Glutamatergic neuron (in vitro differentiated cells): ENCODE measurements at places on chromosomes 2 and 18. TPM values are rescaled to one million over a fixed set of nuclear protein-coding genes. Genes with fewer than 3 reads are reported as not detected.

The EN1 gene
- total RNA-seq = 0.39 TPM

The IL36RN gene
- not detected for total RNA-seq

The AFF3 gene
- total RNA-seq = 125 TPM

The DSG2 gene
- total RNA-seq = 8.2 TPM

The CRYGD gene
- total RNA-seq = 0.76 TPM

The TMEM169 gene
- 166 TPM for total RNA-seq

DNA sequence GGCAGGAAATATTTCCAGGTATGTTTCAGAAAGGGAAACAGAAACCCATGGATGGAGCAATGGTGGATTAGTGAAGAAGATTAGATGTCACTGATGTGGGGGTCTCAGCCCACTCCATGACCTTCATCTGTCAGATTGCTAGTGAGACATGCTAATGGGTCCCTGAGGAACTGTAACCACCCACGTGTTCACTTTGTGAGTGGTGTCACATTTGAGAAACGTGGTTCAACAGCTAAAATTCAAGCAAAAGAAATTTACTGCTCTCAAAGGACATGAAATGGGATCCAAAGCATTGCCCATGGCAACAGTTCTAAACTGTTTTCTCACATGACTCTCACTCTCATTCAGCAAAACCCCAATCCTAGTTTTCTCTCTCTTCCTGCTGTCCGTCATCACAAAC lies 776.1 kb downstream of the ERBB4 start:
- peak overlapping the region; percentile 4 for H3K27ac ChIP-seq
- DNase-seq = no peak
- no peaks in the 10 kb centered on the region for H3K36me3 ChIP-seq
- peak overlapping the region; percentile 3 for H3K4me3 ChIP-seq

DNA sequence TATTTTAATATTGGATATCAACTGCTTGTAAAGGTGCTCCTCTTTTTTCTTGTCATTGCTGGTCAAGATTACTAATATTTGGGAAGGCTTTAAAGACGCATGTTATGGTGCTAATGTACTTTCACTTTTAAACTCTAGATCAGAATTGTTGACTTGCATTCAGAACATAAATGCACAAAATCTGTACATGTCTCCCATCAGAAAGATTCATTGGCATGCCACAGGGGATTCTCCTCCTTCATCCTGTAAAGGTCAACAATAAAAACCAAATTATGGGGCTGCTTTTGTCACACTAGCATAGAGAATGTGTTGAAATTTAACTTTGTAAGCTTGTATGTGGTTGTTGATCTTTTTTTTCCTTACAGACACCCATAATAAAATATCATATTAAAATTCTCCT lies 38.2 kb downstream of the COL3A1 start:
- DNase-seq = no peak
- H3K4me1 ChIP-seq = no peaks in the 10 kb centered on the region
- no peak overlapping the region for H3K4me3 ChIP-seq
- H3K27ac ChIP-seq = no peak overlapping the region

DNA sequence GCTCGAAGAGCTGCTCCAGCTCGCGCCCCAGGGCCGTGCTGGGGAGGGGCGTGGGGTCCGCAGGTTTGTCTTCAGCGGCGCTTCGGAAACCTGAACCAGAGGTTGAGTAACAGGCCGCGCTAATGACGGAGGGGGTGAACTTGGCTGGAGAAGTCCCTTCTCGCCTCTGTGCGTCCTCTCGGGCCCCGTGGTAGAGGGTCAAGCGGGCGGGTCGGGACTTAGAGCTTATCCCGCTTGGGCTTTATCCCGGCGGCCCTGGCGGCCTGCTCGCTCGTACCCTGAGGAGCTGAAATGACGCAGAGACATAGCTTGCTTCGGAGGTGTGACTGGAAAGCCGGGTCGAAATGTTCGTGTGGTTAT lies 479 bp downstream of the RNMT start:
- H3K4me3 ChIP-seq = peak overlapping the region; percentile 96
- H3K36me3 ChIP-seq = no peaks in the 10 kb centered on the region
- peak overlapping the region; percentile 64 for H3K27ac ChIP-seq
- peaks cover 5% of the 10 kb centered on the region for H3K27me3 ChIP-seq
- peaks cover 8% of the 10 kb centered on the region for H3K4me1 ChIP-seq

- peaks cover 5% of the 10 kb centered on the region for H3K4me1 ChIP-seq
- no peaks in the 10 kb centered on the region for H3K27me3 ChIP-seq
- no peaks in the 10 kb centered on the region for H3K36me3 ChIP-seq
- H3K27ac ChIP-seq = no peak overlapping the region
- no peak overlapping the region for H3K4me3 ChIP-seq
Measured at GRCh38 chr18:32831781-32832180, 59.0 kb upstream of the KLHL14 start.

DNA sequence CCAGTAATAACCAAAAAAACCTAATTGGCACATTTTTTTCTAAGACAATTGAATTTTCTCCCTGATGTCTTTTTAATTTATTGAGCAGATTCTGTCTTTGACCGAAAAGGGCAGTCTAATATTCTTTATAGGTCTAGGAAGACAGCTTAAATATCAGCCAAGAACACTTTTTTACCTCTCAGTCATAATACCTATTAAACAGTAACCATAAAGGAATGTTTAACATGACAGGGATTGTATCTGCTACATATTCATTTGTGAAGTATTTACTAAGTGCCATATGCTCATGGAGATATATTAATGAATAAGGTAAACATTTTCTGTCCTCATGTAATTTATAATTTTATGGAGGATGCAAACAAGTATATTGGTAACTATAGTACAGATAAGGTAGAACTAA lies 3.1 kb upstream of the HTR2B start:
- no peak overlapping the region for H3K4me3 ChIP-seq
- H3K27ac ChIP-seq = no peak overlapping the region
- peaks cover 15% of the 10 kb centered on the region for H3K4me1 ChIP-seq
- no peak for DNase-seq
- H3K36me3 ChIP-seq = no peaks in the 10 kb centered on the region

- peaks cover 13% of the 10 kb centered on the region for H3K36me3 ChIP-seq
- H3K27me3 ChIP-seq = peaks cover 35% of the 10 kb centered on the region
- H3K4me3 ChIP-seq = no peak overlapping the region
- no peak for DNase-seq
- H3K27ac ChIP-seq = no peak overlapping the region
Measured at GRCh38 chr2:176072951-176073904, 10.5 kb downstream of the EVX2 start.

- no peak overlapping the region for H3K27ac ChIP-seq
- H3K27me3 ChIP-seq = no peaks in the 10 kb centered on the region
- H3K4me3 ChIP-seq = no peak overlapping the region
- no peaks in the 10 kb centered on the region for H3K36me3 ChIP-seq
- DNase-seq = no peak
- no peaks in the 10 kb centered on the region for H3K4me1 ChIP-seq
Measured at GRCh38 chr2:152763651-152764050, 45.2 kb downstream of the ARL6IP6 start.

DNA sequence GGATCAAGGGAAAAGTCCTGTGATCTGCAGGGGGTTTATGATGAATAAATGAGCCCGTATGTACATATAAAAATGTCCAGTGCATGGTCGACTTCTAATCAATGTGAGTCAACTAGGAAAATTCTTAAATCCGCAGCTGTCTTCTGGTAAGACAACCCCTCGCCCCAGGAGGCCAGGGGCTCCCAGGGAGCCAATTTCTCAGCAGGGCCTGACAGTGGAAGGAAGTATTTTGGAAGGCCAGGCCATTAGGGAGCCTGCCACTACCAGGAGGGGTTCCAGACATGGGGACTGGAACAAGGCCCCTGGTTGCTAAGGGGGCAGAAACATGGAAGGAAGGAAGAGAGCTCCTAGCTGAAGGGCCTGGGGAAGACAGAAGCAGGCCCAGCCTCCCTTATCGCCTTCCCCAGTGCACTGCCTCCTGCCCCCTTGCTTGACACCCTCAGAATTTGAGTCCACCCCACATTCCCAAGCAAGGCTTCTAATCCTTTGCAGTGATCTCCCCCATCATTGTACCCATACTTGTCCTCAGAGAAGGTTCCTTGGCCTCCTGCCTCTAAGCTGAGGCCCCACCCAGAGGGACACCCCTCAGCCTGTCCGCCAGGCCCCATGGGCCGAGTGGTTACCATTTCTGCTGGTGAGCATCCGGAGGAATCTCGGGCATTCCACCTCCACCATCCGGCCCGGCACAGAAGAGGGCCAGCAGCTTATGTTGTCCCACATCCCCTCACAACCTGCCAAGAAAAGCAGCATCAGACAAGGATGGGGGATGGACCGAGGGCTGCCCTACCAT lies 45.9 kb downstream of the SCTR start:
- H3K27me3 ChIP-seq = peaks cover 10% of the 10 kb centered on the region
- no peaks in the 10 kb centered on the region for H3K36me3 ChIP-seq
- DNase-seq = no peak
- H3K27ac ChIP-seq = no peak overlapping the region
- H3K4me1 ChIP-seq = peaks cover 4% of the 10 kb centered on the region

DNA sequence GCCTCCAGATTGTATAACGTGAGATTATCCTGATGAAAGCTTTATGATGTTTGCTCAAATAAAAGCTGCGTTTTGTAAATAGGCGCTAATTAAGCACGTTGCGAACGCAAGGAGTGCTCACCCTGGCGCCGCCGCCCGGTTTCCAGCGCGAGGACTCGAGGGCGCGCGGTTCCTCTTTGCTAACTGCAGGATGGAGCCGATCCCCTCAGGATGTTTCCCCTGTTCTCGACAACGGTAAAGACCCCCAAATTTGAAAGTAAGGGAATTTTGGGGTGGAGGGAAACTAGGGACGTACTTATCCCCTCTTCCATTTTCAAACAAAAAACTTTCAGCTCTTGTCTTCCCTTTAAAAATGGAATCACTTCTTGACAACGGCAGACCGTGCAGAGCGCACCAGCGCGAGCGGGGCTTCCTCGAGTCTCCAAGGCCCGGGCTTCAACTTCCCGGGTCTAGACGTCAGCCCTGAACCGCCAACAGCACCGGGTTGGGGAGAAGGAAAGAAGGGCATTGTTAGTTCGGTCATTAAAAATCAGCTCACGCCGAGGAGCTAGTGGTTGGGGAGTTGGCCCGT lies 1.1 kb upstream of the GBX2 start:
- H3K4me1 ChIP-seq = peaks cover 35% of the 10 kb centered on the region
- peak overlapping the region; percentile 79 for H3K4me3 ChIP-seq
- H3K27me3 ChIP-seq = peaks cover 30% of the 10 kb centered on the region
- no peak overlapping the region for H3K27ac ChIP-seq

DNA sequence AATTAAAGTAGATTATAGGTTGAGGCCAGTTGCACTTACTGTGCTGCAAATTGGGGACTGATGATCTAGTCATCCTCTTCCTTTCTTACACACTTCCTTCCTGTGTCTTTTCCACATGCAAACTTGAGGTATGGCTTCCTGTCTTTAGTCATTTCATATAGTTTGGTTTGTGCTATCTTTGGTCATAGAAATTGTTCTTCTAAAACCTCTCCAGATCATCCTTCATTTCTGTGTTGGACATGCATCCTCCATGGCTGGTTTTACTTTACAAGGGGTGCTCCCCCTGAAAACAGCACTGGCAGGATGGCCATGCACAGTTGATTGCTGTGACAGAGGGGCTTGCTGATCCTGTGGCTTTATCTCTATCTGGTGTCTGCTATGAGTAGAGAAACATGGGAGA lies 36.5 kb downstream of the MGAT5 start:
- H3K27ac ChIP-seq = no peak overlapping the region
- H3K36me3 ChIP-seq = no peaks in the 10 kb centered on the region
- no peak overlapping the region for H3K4me3 ChIP-seq
- H3K4me1 ChIP-seq = peaks cover 3% of the 10 kb centered on the region
- H3K27me3 ChIP-seq = peaks cover 4% of the 10 kb centered on the region

GRCh38 chr2:102755284-102755683 lies 6.5 kb upstream of the TMEM182 start:
- no peaks in the 10 kb centered on the region for H3K27me3 ChIP-seq
- no peaks in the 10 kb centered on the region for H3K36me3 ChIP-seq
- DNase-seq = no peak
- peaks cover 2% of the 10 kb centered on the region for H3K4me1 ChIP-seq
- H3K4me3 ChIP-seq = no peak overlapping the region

GRCh38 chr2:31354837-31355236 lies 59.7 kb downstream of the XDH start:
- no peak for DNase-seq
- peaks cover 2% of the 10 kb centered on the region for H3K27me3 ChIP-seq
- H3K36me3 ChIP-seq = no peaks in the 10 kb centered on the region
- no peak overlapping the region for H3K27ac ChIP-seq
- no peaks in the 10 kb centered on the region for H3K4me1 ChIP-seq
- no peak overlapping the region for H3K4me3 ChIP-seq

- H3K4me3 ChIP-seq = peak overlapping the region; percentile 92
- no peaks in the 10 kb centered on the region for H3K36me3 ChIP-seq
- H3K4me1 ChIP-seq = peaks cover 16% of the 10 kb centered on the region
- peaks cover 15% of the 10 kb centered on the region for H3K27me3 ChIP-seq
- no peak overlapping the region for H3K27ac ChIP-seq
- DNase-seq = no peak
Measured at GRCh38 chr18:3453540-3454364, 3.8 kb downstream of the TGIF1 start.

GRCh38 chr2:219416938-219417337 lies 1.2 kb upstream of the DES start:
- peaks cover 3% of the 10 kb centered on the region for H3K27me3 ChIP-seq
- DNase-seq = no peak
- H3K4me1 ChIP-seq = no peaks in the 10 kb centered on the region
- H3K4me3 ChIP-seq = no peak overlapping the region
- peaks cover 3% of the 10 kb centered on the region for H3K36me3 ChIP-seq
